Aorta (tissue), 5 donors: ENCODE measurements at places on chromosomes 3 and 15. TPM values are rescaled to one million over a fixed set of nuclear protein-coding genes. Genes with fewer than 3 reads are reported as not detected.

KIF15 gene
- total RNA-seq: 0.49 TPM

RAB8B gene
- total RNA-seq: 40.6 TPM

LCTL gene
- not detected for total RNA-seq

SLC28A1 gene
- total RNA-seq: 4.1 TPM

SLC22A14 gene
- total RNA-seq: 0.42 TPM

TBC1D21 gene
- total RNA-seq: not detected

NR1I2 gene
- 0.12 TPM for total RNA-seq

- no peaks in the 10 kb centered on the region for H3K36me3 ChIP-seq
- no peak overlapping the region for H3K27ac ChIP-seq
- no peaks in the 10 kb centered on the region for H3K4me1 ChIP-seq
- H3K4me3 ChIP-seq: no peak overlapping the region
- DNase-seq: no peak
- no peaks in the 10 kb centered on the region for H3K27me3 ChIP-seq
Measured at GRCh38 chr3:73729969-73730440, 105.3 kb upstream of the PDZRN3 start.

GRCh38 chr15:27646531-27646930, 452.6 kb downstream of the OCA2 start:
- no peaks in the 10 kb centered on the region for H3K4me1 ChIP-seq
- no peak for DNase-seq
- no peaks in the 10 kb centered on the region for H3K27me3 ChIP-seq

DNA sequence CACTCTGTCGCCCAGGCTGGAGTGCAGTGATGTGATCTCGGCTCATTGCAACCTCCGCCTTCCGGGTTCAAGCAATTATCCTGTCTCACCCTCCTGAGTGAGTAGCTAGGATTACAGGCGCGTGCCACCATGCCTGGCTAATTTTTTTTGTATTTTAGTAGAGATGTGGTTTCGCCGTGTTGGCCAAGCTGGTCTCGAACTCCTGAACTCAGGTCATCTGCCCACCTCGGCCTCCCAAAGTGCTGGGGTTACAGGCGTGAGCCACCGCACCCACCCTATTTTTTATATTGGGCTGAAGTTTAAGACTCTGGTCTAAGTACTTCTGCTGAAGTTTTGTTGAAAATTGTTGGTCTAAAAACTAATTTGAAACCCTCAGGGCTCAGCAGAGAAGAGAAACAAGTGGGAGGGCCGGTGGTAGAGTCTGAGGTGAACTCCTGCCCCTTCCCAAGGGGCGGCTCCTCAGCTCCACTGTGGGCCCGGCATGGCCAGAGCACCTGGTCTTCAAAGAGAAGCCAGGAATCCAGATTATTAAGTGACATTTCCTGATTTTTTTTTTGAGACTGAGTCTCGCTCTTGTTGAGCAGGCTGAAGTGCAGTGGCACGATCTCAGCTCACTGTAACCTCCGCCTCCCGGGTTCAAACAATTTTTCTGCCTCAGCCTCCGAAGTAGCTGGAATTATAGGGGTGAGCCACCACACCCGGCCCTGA, 4.0 kb downstream of the HDAC11 start:
- no peaks in the 10 kb centered on the region for H3K36me3 ChIP-seq
- no peak overlapping the region for H3K4me3 ChIP-seq
- no peak overlapping the region for H3K27ac ChIP-seq
- no peaks in the 10 kb centered on the region for H3K27me3 ChIP-seq

DNA sequence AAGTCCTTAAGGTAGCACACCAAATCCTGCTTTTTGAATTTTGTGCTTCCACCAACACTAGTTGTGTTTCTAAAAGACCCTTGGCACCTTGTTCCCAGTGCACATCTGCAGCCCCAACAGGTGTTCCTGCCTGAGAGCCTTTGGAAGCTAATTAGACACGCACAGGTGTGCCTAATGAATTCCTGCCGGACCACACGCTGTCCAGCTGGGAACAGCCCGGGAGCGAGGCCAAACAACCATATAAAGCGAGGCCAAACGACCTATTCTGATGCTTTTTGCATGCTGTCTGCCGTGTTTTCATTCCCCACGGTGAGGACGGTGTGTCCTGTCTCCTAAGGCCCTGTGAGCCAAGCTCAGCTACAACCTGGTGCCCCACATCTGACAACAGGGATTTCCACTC, 99.5 kb downstream of the ATG7 start:
- no peaks in the 10 kb centered on the region for H3K27me3 ChIP-seq
- H3K4me1 ChIP-seq: no peaks in the 10 kb centered on the region
- no peak overlapping the region for H3K27ac ChIP-seq
- H3K4me3 ChIP-seq: no peak overlapping the region

GRCh38 chr15:59567324-59567723, 44.3 kb upstream of the GCNT3 start:
- no peaks in the 10 kb centered on the region for H3K27me3 ChIP-seq
- H3K36me3 ChIP-seq: no peaks in the 10 kb centered on the region
- H3K4me3 ChIP-seq: no peak overlapping the region
- no peak for DNase-seq
- no peak overlapping the region for H3K27ac ChIP-seq

- no peak overlapping the region for H3K4me3 ChIP-seq
- no peak overlapping the region for H3K27ac ChIP-seq
- H3K36me3 ChIP-seq: no peaks in the 10 kb centered on the region
- DNase-seq: no peak
- peaks cover 6% of the 10 kb centered on the region for H3K4me1 ChIP-seq
- no peaks in the 10 kb centered on the region for H3K27me3 ChIP-seq
Measured at GRCh38 chr3:188749010-188749617, 422.7 kb upstream of the TPRG1 start.

- H3K36me3 ChIP-seq: no peaks in the 10 kb centered on the region
- no peak overlapping the region for H3K4me3 ChIP-seq
- no peaks in the 10 kb centered on the region for H3K27me3 ChIP-seq
Measured at GRCh38 chr3:57826245-57826951, 70.3 kb downstream of the SLMAP start.

GRCh38 chr3:39641274-39641673, 168.1 kb upstream of the MYRIP start:
- peaks cover 4% of the 10 kb centered on the region for H3K4me1 ChIP-seq
- DNase-seq: no peak
- no peak overlapping the region for H3K4me3 ChIP-seq
- no peaks in the 10 kb centered on the region for H3K27me3 ChIP-seq
- H3K27ac ChIP-seq: no peak overlapping the region
- no peaks in the 10 kb centered on the region for H3K36me3 ChIP-seq

DNA sequence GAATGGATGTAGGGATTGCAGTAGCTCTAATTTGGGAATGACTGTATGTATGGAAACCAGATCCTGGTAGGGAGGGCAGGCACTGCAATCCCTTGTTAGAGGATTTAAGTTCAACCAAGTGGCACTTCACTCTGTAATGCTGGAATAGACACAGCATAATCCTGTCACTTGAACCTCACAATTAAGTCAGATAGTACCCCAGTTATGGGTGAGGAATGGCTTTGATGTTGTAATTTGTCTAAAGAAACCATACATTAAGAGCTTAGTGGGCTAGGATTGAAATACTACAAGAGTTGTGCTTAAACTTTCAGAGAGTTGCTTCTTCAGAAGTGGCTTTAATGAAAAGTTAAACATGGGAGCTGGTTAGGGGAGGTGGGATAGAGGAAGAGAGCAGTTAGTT, 9.3 kb downstream of the RAB7A start:
- H3K4me1 ChIP-seq: peaks cover 11% of the 10 kb centered on the region
- H3K4me3 ChIP-seq: no peak overlapping the region
- H3K36me3 ChIP-seq: no peaks in the 10 kb centered on the region
- DNase-seq: no peak
- H3K27ac ChIP-seq: no peak overlapping the region

- no peaks in the 10 kb centered on the region for H3K4me1 ChIP-seq
- H3K27me3 ChIP-seq: no peaks in the 10 kb centered on the region
- no peak overlapping the region for H3K4me3 ChIP-seq
- DNase-seq: no peak
- H3K36me3 ChIP-seq: no peaks in the 10 kb centered on the region
- no peak overlapping the region for H3K27ac ChIP-seq
Measured at GRCh38 chr3:65678516-65678915, 360.2 kb downstream of the MAGI1 start.

GRCh38 chr3:107775974-107776373, 253.2 kb downstream of the BBX start:
- H3K36me3 ChIP-seq: no peaks in the 10 kb centered on the region
